ENCODE measurements at places on chromosomes 5 and 9.

DNA sequence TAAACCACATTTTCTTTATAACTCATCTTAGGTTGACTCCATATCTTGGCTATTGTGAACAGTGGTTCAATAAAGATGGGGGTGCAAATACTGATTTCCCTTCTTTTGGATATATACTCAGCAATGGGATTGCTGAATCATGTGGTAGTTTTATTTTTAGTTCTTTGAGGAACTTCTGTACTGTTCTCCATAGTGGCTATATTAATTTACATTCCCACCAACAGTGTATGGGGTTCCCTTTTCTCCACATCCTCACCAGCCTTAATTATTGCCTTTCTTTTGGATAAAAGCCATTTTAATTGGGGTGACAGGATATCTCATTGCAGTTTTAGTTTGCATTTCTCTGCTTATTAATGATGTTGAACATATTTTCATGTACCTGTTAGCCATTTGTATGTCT lies 107.7 kb upstream of the EQTN start:
- DNase-seq = no peak

DNA sequence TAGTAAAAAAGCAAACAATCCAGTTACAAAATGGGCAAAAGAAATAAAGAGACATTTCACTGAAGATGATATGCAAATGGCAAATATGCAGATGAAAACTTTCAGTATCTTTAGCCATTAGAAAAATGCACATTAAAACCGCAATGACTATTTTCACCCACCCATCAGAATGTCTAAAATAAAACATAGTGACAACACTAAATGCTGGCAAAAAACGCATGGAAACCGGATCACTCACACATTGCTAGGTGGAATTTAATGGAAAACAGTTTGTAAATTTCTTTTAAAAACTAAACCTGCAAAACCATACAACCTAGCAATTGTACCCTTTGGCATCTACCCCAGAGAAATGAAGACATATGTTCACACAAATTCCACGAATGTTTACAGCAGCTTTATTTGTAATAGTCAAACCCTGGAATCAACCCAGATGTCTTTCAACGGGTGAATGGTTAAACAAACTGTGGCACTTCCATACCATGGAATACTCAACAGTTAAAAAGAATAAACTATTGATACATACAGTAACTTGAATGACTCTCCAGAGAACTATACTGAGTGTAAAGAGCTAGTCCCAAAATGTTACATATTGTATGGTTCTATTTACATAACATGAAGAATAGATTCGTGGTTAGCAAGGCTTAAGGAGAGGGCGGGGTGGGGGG lies 17.2 kb upstream of the PAM start:
- DNase-seq = no peak

- no peak for DNase-seq
These were observed 51.0 kb upstream of the EGFLAM start for GRCh38 chr5:38207343-38207742.

- no peak for DNase-seq
These were observed 230.4 kb upstream of the PUM3 start for GRCh38 chr9:3074247-3074646.

- DNase-seq = no peak
These were observed 130.7 kb downstream of the SEC61B start for GRCh38 chr9:99352826-99353225.

DNA sequence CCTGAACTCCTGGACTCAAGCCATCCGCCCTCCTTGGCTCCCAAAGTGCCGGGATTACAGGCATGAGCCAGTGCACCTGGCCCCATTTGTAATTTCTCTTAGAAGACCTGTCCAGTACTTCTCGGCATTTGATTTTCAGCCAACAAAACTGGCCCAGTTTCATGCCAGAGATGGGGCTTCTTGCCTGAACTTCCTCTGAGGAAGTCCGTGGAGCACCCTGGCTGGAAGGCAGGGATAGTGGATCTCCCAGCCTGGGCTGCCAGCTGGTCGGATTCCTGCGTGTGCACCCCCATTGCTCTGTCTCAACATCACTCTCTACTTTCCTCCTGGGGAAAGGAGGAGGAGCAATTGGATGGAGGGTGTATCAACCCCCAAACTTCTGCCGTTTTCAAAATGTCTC lies 39.0 kb downstream of the FAM78A start:
- no peak for DNase-seq

DNA sequence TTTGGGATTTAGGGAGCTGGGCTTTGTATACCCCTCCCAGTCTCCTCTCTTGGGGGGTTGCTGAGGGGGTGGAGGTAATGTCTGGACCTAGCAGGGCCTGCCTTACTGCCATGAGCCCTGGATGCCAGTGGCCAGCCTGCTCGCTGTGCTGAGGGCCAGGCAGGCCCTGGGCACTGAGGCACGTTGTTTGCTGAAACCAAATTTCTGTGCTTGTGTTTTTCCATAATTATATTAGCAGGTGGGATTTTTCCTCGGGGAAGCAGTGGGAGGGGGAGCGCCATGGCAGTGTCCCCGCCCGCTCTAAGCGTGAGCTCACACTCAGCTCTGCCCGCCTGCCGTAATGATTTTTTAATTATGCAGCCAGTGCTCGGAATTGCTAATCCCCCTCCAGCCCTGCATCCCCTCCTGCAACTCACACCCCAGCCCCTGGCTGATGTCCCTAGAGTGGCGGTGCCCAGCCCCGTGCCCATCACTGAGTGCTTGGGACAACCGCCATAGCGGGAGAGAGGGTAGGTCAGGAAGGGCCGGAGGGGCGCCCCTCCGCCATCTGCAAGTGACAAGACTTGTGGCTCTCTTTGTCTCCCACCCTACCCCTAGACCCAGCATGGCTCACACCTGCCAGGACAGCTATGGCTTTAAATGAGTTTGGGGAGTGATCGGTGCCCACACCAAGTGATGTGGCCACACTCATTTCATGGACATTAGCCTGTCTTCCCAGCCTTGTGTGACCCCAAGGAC lies 20.9 kb downstream of the CXXC5 start:
- DNase-seq = no peak

DNA sequence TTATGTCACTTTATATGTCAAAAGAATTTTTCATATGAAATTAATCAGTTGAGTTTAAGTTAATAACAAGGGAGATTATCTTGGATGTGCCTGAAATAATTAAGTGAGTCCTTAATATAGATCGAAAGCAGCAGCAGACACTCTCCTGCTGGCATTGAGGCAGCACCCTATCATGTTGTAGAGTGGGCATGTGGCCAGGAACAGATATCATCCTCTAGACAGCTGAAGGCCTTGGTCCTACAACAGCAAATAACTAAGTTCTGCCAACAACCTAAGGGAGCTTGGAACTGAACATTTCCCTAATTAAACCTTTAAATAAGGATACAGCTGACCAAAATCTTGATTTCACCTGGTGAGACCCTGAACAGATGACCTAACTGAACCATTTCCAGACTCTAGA lies 25.8 kb upstream of the UGT3A1 start:
- no peak for DNase-seq

DNA sequence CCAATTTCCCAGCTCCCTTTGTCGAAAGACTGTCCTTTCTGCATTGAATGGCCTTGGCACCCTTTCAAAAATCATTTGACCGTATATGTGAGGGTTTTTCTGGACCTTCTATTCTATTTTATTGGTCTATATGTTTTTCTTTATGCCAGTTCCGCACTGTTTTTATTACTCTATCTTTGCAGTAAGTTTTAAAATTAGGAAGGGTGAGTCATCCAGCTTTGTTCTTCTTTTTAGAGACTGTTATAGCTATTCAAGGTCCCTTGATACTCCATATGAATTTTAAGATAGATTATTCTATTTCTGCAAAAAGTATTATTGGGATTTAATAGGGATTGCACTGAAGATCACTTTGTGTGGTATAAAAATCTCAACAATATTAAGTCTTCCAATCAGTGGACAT lies 44.2 kb upstream of the STARD4 start:
- DNase-seq = no peak

DNA sequence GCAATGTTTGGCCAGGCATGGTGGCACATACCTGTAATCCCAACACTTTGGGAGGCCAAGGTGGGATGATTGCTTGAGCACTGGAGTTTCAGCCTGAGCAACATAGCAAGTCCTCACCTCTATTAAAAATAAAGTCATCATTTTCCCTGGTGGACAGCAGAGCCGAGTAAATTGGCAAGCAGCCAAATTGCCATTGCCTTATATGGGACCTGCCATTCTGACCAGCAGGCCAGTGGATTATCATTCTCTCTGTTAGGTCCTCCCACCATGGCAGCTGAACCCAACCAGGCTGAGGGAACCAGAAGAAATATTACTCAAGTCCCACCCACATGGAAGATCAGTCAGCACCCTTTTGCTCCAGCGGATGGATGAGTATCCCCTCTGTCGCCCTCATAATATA lies 1829.9 kb downstream of the EFNA5 start:
- no peak for DNase-seq

DNA sequence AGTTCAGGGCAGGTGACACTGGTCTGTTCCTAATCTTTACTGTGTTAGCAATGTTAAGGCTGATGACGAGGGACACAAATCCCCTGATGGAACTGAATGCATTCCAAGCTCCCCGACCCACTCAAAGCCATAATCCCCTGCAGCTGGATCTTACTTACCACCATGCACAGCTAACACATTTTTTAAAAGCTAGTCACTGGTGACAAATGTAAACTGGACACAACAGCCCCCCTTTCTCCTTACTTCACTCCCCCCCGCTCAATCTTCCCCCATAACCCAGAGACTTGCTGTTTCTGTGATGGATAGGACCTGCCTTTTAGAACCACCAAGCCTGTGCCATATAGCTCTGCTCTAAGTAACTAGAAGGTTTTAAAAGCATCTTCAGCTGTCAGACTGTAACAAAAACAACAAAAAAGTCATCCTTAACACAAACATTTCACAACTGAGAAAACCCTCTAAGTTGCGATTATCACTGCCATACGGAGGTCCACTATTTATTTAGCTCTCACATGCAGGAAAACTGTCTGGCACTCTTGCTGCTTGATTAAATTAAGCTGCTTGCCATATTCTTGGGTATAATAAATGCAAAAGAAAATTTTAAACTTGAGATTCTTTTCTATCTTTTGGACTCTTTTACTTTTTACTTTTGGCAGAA lies 44.4 kb downstream of the BNC2 start:
- DNase-seq = peak; percentile 73

DNA sequence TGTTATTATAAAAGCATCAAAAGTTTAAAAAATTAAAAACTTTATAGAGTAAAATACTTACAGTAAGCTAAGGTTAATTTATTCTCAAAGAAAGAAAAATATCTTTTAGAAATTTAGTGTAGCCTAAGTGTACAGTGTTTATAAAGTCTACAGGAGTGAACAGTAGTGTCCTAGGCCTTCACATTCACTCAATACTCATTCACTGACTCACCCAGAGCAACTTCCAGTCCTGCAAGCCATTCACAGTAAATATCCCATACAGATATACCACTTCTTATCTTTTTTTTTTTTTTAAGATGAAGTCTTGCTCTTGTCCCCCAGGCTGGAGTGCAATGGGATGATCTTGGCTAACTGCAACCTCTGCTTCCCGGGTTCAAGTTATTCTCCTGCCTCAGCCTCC lies 73.1 kb upstream of the FST start:
- DNase-seq = no peak

GRCh38 chr9:105969636-105970035 lies 275.3 kb downstream of the TMEM38B start:
- DNase-seq = no peak

DNA sequence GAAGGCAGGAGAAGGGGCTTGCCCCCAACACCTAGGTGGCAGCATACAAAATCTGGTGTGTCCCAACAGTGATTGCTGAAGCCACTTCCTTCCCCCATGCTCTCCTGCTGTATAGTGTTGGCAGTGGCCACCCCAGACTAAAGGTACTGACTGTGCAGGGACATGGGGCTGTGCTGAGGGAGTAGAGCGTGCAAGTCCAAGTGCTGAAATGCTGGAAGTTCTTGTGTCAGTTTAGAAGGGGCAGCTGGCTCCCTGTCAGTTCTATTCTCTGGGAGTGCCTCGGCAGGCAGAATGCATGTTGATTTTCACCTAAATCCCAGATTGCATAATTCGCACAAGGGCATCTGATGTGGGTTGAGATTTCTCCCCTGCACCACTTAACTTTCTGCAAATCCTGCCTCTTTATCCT lies 68.6 kb downstream of the GDNF start:
- DNase-seq = no peak

DNA sequence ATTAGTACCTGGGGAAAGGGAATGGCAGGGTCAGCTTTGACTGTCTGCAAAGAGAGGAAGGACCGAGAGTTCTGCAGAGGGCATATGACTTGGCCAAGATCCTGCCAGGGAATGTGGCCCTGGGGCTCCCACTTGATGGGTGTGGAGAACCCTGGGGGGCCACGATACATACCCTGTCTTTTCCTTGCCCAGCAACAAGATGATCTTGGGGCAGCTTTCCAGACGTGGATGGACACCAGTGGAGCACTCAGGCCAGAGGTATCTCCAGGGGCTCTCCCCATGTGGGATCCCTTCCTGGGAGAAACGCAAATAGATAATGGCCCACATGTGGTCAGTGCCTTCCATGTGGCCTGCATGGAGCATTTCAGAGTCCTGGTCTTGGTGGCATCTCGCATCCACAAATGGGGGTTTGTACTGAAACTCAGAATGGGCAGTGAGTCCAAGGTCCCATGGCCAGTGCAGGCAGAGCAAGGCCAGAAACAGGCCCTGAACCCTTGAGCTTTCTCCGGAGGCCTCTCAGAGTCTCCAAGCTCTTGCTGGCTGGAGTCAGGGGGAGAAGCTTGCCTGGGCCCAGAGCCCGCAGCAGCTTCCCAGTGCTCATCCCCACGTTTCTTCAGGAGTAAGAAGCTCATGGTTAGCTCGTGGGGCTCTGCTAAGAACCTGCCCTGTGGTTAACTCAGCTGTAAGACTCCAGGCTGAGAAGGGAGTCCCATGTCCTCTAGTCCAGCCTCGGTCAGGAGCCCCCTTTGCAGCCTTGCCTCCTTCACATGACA lies 18.3 kb upstream of the ORM1 start:
- no peak for DNase-seq

DNA sequence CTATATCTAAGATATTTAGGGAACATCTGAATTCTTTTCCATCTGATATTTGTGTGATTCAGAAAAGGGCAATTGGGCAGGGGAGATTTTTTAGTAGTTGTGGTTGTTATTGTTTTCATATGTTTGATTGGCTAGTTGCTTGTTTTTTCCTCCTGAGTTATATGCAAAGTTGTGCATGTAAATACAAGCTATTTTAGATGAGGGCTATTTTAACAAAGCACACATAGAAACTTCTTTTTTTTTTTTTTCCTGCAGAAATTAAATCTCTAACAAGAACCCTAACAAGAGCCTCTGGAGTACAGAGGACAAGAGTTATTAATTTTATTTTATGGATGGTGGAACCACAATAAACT lies 559.1 kb downstream of the CETN3 start:
- no peak for DNase-seq

- no peak for DNase-seq
These were observed 114.6 kb upstream of the SPOCK1 start for GRCh38 chr5:137613554-137614265.

GRCh38 chr5:157497875-157498611 lies 38.0 kb downstream of the NIPAL4 start:
- no peak for DNase-seq
